ENCODE measurements at places on chromosomes 12 and 14.

DNA sequence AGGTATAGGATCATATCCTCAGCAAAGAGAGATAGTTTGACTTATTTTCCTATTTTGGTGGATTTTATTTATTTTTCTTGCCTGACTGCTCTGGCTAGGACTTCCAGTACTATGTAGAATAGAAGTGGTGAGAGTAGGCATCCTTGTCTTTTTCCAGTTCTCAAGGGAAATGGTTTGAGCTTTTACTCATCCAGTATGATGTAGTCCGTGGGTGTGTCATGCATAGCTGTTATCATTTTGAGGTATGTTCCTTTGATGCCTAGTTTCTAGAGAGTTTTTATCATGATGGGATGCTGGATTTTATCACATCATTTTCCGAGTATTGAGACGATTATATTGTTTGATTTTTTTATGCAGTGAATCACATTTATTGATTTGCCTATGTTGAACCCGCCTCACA lies 97.2 kb downstream of the MGAT4C start:
- DNase-seq, result no peak

GRCh38 chr12:46472144-46472705 lies 99.7 kb upstream of the SLC38A2 start:
- no peak for DNase-seq

- no peak for DNase-seq
Measured at GRCh38 chr14:19743256-19743655, at the start of gene OR4Q3. Gene OR4Q3, plus strand, starts transcription at chr14:19743571.

- DNase-seq, result peak; percentile 80
Measured at GRCh38 chr14:105093431-105094192, 28.4 kb upstream of the GPR132 start.
